ENCODE measurements at places on chromosomes 6 and 20.

- DNase-seq = no peak
These were observed 133.8 kb downstream of the CLIC5 start for GRCh38 chr6:45881705-45882467.

DNA sequence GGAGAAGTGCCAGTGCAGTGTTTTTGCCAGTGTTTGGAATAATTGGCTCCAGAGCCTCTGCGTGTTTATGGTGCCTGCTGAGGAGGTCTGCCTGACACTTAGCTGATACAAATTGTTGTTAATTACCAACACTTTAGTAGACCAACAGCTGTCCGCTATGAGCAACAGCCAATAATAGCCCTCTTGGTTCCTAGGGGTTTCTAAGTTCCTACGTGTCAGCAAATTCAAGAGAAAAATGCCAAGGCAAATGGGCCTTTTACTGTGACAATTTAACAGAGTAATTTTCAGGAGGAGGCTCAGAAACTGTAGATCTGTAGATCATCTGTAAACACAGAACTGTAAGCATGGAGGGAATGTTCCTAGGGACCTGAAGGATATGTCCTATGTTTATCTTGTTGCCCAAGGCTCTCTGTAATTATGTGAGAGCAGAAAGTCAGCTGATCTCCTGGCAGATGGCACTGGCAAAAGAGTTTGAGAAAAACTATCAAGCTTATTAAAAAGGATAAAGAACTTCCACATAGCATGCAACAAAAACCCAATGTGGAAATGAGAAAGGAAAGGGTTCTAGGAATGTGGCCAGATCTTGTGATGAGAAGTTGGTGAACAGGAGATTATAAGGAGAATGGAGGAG, 157.7 kb downstream of the GJA1 start:
- no peak for DNase-seq

- DNase-seq = no peak
These were observed 260.1 kb upstream of the SGK1 start for GRCh38 chr6:134577998-134578397.

DNA sequence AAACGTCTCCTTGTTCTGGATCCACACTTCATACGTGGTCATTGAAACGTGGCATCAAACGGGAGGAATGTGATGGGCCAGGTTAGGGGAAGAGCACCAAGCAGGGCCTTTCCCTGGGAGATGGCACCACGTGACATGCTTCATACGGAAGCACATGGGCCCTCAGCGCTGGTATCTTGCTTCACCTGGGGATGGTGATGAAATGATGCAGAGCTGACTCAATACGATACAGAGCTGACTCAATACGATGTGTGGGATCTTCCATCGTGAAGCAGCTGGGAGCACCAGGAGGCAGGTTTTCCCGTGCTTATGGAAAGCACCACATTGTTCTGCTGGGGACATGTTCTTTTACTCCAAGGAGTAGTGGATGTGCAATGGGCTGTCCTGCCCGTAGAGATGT, 22.5 kb upstream of the TAGAP start:
- DNase-seq = no peak

DNA sequence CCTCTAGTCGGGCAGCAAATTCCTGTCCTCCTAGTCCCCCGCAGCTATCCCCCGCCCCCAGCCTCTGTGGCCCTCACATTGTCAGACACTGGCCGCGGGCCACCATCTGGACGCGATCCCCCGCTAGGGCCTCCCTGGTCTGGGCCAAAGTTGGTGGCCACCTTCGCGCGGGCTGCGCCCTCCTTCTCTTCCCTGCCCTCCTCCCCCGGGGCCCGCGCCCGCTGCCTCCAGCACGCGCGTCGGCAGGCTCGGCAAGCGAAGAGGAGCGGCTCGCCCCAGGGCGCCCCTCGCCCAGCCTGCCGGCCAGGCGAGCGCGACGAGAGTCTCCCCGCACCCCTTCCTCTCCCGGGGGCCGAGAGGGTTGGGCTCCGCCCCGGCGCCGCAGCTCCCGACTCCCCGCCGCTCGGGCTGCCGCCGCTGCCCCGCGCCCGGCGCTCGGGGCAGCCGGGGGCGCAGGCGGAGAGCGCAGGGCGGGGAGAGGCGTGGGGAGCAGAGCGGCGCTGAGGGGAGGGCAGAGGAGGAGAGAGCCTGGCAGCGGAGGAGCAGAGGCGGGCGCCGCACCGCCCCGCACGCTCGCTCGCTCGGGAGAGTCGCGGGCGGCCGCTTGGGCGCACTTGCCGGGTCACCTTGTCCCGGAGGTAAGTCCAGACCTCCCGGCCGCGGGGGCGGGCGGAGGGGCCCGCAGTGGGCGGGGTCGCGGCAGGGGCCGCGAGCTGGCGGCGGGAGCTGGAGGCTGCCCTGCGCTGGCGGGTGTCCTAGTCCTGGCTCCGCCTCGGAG, at the start of gene SYNDIG1:
Gene SYNDIG1, plus strand, starts transcription at position 514 of the 778 bp plus-strand sequence. CDS start 73,469 bp downstream, outside the sequence.
- DNase-seq = no peak

DNA sequence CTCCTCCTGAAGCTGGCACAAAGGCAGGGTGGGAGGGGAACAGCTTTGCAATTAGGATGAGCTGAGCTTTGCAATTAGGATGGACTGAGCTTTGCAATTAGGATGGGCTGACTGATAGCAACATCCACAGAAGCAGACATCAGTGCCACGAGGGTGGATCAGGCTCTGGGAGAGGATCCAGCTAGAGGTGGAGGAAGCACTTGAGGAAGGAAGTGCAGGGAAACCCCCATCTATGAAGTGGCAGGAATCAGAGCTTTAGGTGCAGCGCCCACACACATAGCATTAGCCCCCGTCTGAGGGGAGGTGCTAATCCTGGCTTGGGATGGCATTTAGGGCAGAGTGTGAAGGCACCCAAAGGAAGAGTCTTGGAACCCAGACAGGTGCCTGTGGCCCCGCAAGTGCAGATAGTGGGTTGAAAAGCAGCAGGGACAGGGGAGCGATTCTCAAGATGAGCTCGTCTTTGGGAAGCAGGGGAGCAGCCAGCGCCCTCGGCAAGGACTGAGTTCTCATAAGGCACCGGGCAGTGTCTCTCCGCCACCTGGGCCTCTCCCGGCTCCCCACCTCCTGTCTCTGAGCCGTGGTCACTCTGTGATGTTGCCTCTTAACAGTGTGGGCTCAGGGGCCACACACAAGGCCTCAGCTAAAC, 12.0 kb upstream of the THBS2 start:
- no peak for DNase-seq

GRCh38 chr6:148385379-148385778, 42.7 kb downstream of the SASH1 start:
- DNase-seq = no peak

DNA sequence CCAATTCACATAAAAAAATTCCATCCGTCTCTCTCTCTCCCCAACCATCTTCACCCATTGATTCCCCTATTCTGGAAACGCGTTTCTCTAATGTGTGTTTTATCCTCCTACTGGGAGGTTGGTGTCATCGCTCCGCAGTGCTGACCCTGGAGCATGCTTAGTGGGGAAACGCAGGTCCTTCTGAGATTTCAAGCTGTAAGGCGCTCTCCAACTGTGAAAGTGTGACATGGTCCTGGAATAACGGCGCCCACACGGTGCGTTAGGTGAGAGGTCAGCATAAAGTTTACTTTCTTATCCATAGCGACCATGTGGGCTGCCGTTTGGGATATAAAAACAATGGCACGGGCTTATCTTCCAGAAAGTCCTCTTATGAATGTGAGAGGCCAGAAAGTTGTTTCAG, 123.9 kb downstream of the WDR27 start:
- DNase-seq = no peak

- DNase-seq = no peak
These were observed 573 bp downstream of the SNX3 start for GRCh38 chr6:108260126-108260808.

GRCh38 chr20:11755071-11755841, 162.4 kb upstream of the BTBD3 start:
- no peak for DNase-seq

- no peak for DNase-seq
These were observed 323.4 kb downstream of the BTBD3 start for GRCh38 chr20:12241065-12241464.

DNA sequence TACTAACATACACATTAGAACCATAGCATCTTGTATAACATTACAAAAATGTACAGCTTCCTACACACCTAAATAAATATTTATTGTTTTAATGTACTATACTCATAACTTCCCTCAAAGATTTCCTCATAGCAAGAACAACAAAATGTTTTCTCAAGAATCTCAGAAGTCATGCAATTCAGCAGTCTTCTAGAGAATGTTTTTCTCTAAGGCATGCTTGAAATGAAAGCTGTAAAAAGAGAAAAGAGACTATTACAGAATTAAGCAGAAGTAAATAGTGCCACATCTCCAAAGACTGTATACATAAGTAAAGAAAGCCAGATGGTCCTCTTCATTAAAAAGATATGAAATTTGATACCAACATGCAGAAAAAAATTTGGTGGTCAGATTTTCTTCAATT, 672.2 kb downstream of the EPM2A start:
- DNase-seq = no peak

- DNase-seq = no peak
These were observed 179.9 kb downstream of the ZDHHC14 start for GRCh38 chr6:157560691-157561413.

DNA sequence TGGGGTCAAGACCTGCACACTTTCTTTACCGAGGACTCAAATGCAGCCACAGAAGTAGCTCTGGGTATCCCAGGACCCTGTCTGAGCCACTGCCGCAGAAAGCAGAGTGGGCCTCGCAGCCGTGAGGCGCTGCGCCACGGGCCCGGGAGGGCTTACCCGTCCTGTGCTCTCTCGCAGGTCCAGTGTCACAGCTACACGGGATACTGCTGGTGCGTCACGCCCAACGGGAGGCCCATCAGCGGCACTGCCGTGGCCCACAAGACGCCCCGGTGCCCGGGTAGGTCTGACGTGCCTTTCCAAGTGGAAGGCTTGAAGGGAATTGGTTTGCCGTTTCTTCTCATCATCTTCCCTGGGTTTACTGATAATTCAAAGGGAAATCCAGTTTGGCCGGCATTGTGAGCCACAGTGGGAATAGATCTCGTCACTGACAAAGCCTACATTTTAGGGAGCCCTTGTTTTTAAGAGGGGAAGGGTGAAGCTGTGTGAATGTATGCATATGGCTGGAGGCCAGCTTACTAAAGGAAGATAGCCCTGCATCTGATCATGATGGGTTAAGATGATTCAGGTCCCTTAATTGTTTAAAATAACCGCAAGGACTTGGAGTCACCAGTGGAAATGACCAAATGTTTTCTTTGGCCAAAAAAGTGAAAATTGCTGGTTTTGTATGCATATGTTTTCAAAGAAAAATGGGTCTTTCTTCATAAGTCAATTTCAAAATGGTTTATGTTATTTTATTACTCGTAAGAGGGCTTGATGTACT, 86.6 kb downstream of the SMOC2 start:
- DNase-seq = no peak

DNA sequence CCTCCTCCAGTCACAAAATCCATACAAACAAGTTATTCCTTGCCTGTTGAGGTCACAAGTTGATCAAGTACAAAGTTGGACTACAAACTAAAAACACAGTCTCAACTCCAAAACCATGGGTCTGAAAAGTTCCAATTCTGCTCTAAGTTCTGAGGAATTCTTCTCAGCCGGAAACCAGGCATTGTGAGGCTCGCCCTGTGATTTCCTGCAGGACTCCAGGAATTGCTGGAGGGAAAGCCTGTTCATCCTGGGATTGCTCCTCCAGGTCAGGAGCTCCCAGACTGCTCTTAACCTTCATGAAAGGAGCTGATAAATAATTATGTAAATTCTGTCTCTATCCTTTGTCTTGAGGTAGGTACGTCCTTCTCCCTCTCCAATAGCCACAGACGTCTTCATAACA, 8.5 kb downstream of the TRAM2 start:
- no peak for DNase-seq

DNA sequence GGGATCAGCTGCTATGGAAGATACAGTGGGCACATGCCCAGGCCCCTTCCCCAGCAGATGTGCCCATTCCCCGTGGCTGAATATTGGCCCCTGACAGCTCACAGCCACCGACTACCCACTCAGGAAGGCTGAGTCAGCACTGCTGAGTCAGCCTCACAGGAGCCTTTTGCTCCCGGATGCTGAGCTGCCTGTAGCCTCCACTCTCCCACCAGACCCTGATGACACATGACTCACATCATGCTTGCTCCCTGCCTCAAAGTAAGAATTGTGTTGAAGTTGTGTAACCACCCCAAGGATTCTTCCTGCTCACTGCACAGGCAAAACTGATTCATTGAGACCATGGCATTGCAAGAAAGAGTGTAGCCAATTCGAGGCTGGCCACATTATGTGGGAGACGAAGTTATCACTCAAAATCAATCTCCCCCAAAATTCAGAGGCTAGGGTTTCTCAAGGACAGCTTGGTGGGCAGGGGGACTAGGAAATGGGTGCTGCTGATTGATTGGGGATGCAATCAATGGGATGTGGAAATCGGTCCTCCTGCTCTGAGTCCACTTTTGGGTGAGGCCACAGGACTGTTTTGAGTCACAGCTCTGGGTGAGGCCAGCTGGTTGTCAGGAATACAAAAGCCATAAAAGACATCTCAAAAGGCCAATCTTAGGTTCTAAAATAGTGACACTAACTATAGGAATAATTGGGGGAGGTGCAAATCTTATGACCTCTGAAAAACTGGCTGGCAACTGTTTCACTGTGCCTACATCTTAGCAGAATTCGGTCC, 556.6 kb upstream of the CDH4 start:
- DNase-seq = no peak

DNA sequence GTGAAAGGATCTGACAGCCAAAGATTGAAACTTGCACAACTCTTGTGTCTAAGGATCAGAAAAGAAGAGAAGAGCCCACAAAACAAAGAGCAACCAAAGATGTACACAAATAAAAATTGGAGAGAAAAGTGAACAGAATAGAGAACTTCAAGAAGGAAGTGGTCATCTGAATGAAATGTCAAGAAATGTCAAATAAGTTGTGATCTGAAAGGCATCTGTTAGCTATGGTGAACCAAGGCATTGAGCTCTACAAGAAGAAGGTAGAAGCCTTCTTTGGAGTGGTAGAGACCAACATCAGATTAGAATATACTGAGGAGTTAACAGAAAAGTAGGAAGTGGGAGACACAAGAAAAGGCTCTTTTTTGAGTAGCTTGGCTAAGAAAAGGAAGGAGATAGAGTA, 28.5 kb downstream of the IL17F start:
- DNase-seq = no peak

- no peak for DNase-seq
These were observed 57.0 kb upstream of the BMP6 start for GRCh38 chr6:7668936-7669335.

GRCh38 chr20:40777653-40778052, 88.6 kb upstream of the MAFB start:
- no peak for DNase-seq

DNA sequence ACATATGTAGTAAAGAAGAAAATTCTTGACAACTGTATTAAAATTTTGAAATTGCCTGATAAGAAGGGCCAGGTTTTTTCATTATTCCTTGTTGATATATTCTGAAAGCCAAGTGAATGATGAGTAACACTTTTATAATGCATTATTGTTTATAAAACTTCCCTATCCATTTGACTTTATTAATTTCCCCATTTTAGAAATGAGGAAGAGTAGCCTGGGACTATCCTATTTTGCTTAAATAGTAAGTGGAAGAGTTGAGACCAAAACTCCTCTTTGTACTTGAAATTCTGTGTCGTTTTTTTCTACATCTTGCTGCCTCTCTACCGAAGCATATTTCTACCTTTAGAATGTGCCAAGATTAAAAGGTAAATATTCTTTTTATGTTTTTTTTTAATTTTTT, 39.7 kb downstream of the TRMT11 start:
- no peak for DNase-seq

Measured in stimulated activated CD4-positive, alpha-beta T cell treated with anti-CD3 and anti-CD28 coated beads, Interleukin-1b, Interleukin-23, amount 100 ng/mL, for 1 hour (primary cell).